Foreskin fibroblast (primary cell): ENCODE measurements at places on chromosomes 13 and 19.
A peak's percentile ranks its signal among the peaks of the same experiment; 100 is the strongest.

- DNase-seq = no peak
Measured at GRCh38 chr19:4149518-4150288, 3.7 kb upstream of the CREB3L3 start.

- DNase-seq = peak; percentile 84
Measured at GRCh38 chr13:59112221-59112718, 1051.5 kb downstream of the DIAPH3 start.

GRCh38 chr13:31908696-31909411, 122.7 kb upstream of the FRY start:
- peak; percentile 46 for DNase-seq

GRCh38 chr13:35016362-35017112, 74.5 kb downstream of the NBEA start:
- DNase-seq = no peak

GRCh38 chr19:8457827-8458226, 13.1 kb downstream of the HNRNPM start:
- DNase-seq = no peak

GRCh38 chr19:4379383-4380253, 20.7 kb downstream of the SH3GL1 start:
- DNase-seq = no peak

- DNase-seq = no peak
Measured at GRCh38 chr19:36093146-36093662, 17.7 kb upstream of the OVOL3 start.

DNA sequence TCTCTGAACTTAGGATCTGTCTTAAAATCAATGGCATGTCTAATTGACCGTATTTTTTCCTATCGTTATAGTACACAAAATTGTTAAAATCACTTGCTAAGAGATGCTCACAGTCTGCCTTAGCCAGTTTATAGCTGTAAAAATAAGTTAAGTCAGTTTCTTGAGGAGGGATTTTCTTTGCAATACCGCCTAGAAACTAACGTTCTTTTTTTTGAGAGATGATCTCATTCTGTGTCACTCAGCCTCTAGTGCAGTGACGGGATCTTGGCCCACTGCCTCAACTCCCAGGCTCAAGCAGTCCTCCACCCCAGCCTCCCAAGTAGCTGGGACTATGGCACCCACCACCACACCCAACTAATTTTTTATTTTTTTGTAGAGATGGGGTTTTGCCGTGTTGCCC, 4.4 kb downstream of the CKAP2 start:
- peak; percentile 68 for DNase-seq

DNA sequence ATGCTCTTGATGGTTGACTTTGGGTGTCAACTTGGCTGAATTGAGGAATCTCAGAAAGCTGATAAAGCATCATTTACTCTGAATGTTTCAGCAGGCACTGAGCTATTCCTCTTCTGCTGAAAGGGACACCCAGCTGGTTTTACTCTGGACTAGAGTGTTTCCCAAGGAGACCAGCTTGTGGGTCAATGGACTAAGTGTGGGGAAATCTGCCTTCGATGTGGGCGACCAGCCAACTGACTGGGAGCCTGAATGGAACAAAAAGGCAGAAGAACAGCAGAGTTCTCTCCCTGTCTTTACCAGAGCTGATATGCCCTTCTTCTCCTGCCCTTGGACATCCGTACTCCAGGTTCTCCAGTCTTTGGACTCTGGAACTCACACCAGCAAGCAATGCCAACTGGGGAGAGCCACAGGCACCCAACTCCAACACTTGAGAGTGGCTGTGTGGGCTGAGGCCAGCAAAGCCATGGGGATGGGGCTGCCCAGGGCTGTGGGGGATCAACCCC, 32.2 kb downstream of the MRPL57 start:
- no peak for DNase-seq

- no peak for DNase-seq
Measured at GRCh38 chr19:19545707-19546106, 7.6 kb downstream of the CILP2 start.

DNA sequence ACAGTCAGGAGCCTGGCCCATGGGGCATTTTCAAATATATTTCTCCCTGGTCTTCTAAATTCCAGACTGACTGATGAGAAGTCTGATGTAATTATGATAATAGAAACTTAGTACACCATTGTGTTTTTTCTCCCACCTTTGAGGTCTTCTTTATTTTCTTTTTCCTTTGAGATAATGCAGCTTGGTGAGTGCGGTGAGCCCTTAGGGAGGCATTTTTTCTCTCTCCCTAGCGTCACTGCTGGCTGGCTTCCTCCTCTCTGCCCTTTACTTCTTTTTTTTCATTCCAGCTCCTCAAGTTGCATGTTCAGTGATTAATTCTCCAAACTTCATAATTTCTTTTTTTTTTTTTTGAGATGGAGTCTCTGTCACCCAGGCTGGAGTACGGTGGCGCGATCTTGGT, 12.8 kb upstream of the CDC42EP5 start:
- DNase-seq = no peak

- DNase-seq = no peak
Measured at GRCh38 chr13:44422755-44423643, 49.4 kb downstream of the SERP2 start.

- no peak for DNase-seq
Measured at GRCh38 chr19:40365010-40365409, 16.5 kb downstream of the PLD3 start.

GRCh38 chr19:18021121-18021755, 13.3 kb downstream of the ARRDC2 start:
- DNase-seq = peak; percentile 90

DNA sequence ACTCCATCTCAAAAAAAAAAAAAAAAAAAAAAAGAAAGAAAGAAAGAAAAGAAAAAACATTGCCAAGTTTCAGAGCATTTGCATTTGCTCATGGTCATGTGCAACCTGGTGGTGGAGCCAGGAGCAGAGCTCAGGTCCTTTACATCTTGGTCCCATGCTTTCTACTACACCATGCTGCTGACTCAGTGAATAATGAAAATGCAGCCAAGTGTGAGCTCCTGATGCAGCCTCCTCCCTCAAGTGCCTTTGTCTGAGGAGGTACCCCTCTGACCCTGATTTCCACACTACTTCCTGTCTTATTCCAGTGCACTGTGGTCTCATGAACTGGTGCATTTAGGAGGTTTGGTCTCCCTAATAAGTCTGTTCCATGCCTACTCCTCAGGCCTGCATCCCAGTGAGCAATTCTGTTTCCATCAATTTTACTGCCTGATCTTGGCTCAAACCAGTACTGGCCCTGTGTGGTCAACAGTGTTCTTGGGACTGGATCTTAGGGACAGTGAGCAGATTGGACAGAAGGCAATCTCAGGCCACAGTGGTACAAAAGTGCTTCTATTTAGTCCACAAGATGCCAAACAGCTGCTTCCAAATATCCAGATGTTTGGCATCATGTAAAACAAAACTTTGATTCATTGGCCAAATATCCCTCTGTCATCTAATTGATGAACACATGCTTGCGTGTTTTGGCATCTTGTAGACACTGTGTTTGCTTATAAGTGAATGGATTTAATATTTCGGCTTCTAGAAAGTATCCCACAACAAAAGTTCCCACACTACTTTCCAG, 28.8 kb upstream of the LRCH1 start:
- peak; percentile 41 for DNase-seq

DNA sequence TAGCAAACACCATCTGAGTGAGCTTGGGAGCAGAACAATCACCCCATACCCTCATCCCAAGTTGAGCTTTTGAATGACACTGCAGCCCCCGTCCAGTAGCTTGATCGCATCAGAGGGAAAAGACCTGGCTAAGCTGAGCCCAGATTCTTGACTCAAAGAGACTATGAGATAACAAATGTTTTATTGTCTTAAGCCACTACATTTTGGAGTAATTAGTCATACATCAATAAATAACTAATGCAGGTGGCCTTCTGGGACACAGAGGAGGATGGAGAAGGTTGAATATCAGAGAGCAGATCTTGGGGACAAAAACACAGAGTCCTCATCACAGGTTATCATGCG, 24.6 kb upstream of the IGSF23 start:
- no peak for DNase-seq

DNA sequence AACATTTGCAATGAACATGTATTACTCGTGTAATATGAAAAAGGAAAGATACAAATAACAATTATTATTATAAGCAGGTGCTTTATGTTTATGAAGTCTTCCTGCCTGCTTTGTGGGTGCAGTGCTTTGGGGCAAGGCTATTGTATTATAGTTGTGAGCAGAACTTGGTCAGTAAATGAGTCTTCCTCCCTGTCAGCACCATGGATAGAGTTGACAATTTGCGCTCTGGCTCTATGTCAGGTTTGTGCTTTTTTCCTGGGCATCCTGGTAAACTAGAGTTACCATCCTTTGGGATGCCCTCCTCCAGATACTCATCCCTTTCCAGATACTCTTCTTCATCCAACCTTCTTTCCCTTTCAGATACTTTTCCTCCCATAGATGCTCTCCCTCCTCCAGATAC, 19.6 kb downstream of the ERICH6B start:
- peak; percentile 28 for DNase-seq

DNA sequence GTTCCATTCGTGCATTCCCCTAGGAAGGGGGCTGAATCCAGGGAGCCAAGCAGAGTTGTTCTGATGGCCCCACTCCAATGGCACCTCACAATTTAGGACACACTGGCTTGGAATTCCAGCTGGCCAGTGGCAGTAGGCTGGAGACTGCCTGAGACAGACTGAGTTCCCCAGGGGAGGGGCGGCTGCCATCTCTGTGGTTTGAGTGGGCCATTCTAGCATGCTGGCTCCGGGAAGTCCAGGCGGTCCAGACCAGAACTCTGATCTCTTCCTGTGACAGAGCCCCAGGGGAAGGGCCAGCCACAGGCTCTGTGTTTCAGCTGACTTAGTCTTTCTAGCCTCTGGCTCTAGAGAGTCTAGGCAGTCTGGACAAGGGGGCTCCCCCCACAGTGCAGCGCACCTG, 29.5 kb upstream of the SLC7A1 start:
- DNase-seq = no peak

DNA sequence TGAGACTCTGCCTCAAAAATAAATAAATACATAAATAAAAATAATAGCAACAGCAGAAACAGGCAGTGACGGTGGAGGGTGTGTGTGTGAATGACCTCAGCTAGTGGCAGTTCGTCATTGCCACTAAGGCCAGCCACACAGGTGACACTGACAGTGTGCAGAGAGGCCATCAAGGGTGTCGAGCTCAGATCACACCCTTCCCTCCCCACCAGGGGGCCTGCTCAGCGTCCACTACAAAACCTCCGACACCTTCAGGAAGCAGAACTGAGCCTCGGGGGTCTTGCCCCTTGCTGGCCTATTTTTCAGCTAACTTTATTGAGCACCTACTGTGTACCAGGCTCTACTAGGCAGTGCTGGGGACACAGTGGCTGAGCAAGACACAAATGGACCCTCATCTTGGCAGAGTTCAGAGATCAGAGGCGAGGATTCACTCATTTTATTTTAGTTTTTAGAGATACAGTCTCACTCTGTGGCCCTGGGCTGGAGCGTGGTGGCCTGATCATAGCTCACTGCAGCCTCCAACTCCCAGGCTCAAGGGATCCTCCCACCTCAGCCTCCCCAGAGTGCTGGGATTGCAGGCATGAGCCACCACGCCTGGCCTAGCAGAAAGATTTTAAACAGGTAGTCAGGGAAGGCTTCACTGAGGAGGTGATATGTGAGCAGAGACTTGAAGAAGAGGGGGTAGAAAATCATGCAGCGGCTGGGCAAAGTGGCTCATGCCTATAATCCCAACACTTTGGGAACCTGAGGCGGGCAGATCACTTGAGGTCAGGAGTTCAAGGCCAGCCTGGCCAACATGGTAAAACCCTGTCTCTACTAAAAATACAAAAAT, 30.3 kb upstream of the SEMA6B start:
- no peak for DNase-seq

GRCh38 chr13:40502236-40502635, 164.2 kb downstream of the FOXO1 start:
- DNase-seq = peak; percentile 50

- no peak for DNase-seq
Measured at GRCh38 chr13:85040215-85040614, 759.0 kb downstream of the SLITRK6 start.

DNA sequence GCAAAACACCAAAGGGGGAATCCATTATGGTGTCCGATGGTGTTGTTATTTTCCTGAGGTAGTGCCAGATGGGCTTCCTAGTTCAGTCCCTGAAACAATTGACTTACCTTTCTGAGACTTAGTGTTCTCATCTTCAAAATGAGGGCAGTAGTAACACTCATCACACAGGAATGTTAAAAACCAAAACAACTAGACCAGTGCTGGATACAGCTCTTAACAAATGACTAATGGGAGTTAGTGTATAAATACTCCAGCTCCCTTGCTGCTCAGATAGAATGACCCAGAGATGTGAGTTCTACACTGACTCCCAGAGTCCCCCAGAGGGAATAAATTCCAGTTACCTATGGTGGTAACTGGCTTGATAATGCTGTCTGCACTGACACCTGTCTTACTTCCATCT, 49.9 kb downstream of the MBD3L2B start:
- DNase-seq = no peak

GRCh38 chr13:39452417-39452816, 150.6 kb downstream of the LHFPL6 start:
- DNase-seq = no peak

- no peak for DNase-seq
Measured at GRCh38 chr19:1591421-1592023, 1.1 kb downstream of the MBD3 start.

DNA sequence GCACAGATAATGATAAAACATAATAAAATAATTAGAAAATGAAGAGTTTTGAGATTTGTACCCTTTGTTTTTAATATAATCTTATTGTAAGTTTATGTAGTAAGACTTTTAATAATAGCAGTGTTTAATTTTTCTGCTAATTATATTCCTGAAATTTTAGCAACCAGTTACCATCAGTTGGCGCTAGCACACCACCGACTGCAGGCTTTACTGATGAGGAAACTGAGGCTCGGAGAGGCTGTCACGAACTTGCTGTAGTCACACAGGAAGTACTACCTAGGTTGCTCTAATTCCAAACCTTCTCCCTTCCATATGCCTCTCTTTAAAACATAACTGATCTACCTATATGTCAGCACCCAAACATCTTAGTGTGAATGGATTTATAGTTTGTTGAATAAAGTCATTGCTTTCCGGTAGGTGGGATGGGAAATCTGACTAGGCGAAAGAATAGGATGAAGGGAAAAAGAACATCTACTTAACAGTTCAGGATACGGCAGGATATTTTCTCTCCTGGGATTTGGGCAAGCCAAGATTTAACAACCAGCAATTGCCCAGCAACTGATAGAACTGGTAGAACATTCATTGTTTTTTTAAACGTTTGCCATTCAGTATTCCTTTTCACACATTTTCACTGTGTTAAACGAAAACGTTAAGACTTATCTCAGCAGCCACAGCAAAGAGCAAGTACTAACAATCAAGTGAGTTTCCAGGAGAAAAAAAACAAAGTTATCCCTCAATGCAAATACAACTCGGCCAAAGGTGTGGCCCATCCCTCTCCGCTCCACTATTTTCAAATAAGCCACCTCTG, 822 bp upstream of the RFXAP start:
- peak; percentile 8 for DNase-seq

GRCh38 chr19:5269926-5270325, 70.7 kb downstream of the PTPRS start:
- no peak for DNase-seq
